ENCODE measurements at places on chromosomes 7 and 10.

- DNase-seq: no peak
Observed at GRCh38 chr7:29319719-29320521, 125.3 kb downstream of the CHN2 start.

DNA sequence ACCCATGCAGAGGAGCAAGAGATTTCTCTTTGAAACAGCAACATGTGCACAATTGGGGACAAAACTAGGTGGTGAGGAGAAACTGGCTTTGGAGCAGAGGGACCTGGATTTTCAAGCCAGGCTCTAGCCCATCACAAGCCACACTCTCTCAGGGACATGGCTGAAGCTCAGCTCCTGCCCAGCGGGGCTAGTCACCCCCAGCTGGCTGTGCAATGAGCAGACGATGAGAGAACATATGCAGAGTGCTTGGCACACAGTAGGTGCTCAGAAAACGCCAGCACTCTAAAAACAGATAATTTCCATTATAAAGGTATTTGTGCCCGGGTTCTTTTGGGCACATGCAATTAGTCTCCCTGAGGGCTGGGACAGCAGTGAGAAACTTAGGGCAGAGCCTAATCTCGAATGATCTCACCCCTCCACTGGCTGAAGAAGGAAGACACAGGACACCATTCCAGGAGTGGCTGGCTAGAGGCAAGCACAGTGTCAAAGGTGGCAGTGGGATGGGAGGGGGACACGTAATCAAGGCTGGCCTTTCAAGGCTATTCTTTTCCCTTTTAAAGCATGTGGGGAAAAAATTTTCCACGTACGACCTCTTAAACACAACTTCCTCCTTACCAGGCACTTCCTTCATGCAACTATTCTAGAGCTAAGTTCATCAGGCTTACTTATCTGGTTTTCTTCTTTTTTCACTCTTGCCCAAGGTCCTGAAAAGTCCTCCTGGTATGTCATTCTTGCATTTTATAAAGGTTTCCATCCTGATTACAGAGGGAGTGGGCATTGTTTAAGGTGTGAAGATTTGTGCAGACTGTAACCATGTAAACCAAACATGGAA, 15.1 kb downstream of the FAM53B start:
- DNase-seq: no peak

- no peak for DNase-seq
Observed at GRCh38 chr10:129090618-129091366, 376.2 kb upstream of the MGMT start.

DNA sequence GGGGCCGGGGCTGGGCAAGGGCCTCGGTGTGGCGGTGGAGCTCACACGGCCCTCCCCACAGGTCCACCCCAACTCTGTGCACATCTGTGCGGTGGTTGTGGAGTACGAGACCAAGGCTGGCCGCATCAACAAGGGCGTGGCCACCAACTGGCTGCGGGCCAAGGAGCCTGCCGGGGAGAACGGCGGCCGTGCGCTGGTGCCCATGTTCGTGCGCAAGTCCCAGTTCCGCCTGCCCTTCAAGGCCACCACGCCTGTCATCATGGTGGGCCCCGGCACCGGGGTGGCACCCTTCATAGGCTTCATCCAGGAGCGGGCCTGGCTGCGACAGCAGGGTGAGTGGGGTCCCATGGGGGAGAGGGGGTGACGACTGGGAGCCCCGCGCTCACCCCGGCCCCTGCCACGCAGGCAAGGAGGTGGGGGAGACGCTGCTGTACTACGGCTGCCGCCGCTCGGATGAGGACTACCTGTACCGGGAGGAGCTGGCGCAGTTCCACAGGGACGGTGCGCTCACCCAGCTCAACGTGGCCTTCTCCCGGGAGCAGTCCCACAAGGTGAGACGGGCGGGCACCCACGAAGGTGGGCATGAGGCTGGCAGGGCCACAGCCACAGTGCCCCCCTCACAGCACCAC, 8.8 kb downstream of the TMEM120A start:
- no peak for DNase-seq

DNA sequence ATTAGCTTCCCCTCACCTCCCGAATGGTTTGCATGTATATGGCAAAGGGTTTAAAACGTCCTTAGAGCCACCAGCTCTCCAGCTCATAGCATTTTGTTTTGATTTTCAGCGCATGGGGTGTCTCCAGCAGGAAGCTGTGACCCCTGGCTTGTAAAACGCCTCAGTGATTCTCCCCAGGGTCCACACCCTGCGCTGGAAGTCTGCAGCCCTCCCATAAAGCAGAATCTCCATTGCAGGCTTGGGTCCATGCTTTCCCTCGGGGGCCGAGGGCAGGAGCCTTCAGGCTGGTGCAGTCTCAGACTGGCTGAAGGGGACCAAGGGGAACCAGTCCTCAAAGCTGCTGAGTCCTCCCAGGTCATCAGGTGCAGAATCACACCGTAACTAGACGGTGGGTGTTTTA, 109.7 kb downstream of the VIPR2 start:
- DNase-seq: no peak

DNA sequence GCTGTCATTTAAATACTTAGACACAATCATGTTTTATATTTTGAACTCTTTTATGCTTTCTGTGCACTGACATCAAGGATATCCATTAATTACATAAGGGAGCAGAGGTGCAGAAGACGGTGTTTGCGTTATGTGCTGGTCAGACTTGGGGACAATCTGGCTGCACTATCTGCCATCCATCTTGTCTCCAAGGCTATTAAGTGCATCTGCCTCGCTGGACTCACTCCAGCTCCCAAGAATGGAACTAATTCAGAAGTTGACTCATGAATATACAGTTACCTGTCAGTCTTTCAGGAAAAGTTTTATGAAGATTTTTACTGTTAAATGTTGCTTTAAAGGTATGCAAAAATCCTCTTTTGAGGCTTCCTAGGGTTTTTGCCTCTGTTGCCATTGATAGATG, 391.0 kb downstream of the SUGCT start:
- no peak for DNase-seq

GRCh38 chr10:133122171-133122935, 34.6 kb downstream of the ADGRA1 start:
- no peak for DNase-seq
